Epithelial cell of proximal tubule (primary cell): ENCODE measurements at places on chromosomes 3 and 15.

DNA sequence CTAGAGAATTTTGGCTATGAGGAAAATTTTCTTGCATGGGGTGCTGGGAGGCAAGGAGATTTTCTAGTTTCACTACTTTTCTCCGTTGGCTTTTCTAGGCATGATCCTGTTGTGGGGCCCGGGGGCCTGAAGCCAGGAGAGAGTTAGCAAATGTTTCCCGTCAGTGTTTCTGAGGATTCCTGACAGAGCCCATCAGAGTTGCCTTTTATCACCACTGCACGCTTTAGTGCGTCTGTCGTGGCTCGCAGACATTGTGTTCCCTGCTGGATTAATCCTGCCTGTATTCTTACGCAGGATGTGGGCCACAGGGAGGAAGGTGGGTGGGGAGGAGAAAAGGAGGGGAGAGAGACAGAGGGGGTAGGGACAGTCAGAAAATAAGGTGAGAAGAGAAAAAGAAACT lies 18.1 kb upstream of the BOC start:
- no peak for DNase-seq

- no peak for DNase-seq
Observed at GRCh38 chr3:74269689-74270088, 344.8 kb downstream of the CNTN3 start.

- DNase-seq = no peak
Observed at GRCh38 chr3:172315401-172316091, 132.7 kb downstream of the GHSR start.

DNA sequence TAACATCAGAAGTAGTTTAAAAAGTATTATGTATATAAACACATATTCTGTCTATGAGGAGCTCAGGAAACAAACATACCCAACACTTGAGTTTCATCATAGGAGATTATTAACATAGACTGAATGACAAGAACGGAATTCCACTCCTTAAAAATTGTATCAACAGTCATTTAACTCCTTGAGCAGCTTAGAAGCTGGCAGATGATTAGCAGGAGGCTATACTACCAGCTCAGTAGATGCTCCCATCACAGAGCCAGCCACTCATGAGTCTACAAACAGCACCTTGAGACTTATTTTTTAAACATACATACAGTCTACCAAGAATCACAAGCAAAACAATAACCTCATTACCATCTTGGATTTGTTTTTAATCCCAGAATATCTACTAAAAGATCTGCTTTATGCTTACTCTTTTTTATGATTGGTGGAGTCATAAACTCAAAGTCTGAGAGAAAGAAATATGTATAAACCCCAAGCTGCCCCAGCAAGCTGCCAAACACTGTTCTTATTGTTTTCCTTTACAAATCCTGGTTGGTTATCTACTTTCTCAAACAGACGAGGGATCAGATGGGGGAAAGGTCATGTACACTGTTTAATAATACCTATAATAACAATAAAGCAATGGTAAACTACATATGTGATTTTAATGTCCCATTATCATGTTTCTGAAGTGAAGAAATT lies 59.5 kb downstream of the CBLB start:
- DNase-seq = no peak

- no peak for DNase-seq
Observed at GRCh38 chr3:187726564-187726963, 18.7 kb downstream of the BCL6 start.

- DNase-seq = no peak
Observed at GRCh38 chr15:52421029-52421428, 107.7 kb downstream of the MYO5A start.

GRCh38 chr3:21913791-21914190 lies 162.8 kb upstream of the ZNF385D start:
- no peak for DNase-seq

DNA sequence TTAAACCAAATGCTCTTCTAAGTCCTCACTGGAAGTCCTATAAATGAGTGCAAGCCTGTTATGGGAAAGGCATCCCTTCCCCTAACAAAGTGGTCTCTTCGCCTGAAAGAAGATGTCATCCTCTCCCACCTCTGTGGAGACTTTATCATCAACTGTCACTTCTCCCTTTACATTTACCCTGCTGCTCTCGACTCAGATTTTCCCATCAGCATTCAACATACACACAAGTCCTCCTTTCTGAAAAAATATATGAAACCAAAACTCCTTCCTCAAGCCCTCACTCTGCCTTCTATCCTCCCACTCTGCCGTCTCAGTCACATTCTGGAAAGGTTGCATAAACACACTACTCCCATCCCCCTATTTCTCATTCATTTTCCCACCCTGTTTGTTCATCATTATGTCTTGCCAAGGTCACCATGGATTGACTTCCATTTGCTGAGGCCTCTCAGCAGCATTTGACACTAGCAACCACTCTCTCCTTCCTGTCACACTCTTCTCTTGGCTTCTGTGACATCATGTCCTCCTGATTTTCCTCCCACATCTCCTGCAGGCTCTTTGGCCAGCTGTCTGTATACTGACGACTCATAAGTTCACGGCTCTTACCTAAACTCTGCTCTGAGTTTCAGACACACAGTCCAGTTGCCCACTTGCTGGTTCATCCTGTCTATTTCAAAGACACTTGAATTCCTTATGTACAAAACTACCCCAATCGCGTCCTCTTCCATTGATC lies 70.3 kb upstream of the SMAD3 start:
- no peak for DNase-seq

DNA sequence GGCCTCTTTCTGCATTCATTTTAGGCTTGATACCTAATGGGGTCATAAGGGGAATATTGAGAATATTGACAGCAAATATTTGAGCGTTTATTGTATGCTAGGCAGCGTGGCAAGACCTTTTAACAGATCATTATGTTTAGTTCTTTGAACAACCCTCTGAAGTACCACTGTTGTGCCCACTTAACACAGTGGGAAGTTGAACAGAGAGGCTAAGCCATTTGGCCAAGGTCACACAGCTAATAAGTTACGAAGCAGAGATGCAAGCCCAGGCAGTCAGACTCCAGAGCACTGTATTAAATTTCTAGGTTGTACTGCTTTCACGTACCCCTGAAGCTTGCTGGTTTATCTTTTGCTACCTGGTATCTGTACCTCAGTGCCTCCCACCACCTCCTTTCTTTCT lies 1.1 kb downstream of the RAB7A start:
- no peak for DNase-seq

- DNase-seq = no peak
Observed at GRCh38 chr3:57007521-57008460, 52.7 kb upstream of the SPATA12 start.

GRCh38 chr3:49255112-49255511 lies 21.9 kb downstream of the C3orf62 start:
- DNase-seq = no peak
